Esophagus squamous epithelium (tissue), 5 donors: ENCODE measurements at places on chromosomes 5 and 9.

GRCh38 chr9:6855860-6856259, 98.1 kb downstream of the KDM4C start:
- DNase-seq: no peak

GRCh38 chr5:105993027-105993426, 1677.7 kb downstream of the EFNA5 start:
- DNase-seq: no peak

- DNase-seq: no peak
Measured at GRCh38 chr5:73718762-73719161, 92.8 kb downstream of the ARHGEF28 start.

DNA sequence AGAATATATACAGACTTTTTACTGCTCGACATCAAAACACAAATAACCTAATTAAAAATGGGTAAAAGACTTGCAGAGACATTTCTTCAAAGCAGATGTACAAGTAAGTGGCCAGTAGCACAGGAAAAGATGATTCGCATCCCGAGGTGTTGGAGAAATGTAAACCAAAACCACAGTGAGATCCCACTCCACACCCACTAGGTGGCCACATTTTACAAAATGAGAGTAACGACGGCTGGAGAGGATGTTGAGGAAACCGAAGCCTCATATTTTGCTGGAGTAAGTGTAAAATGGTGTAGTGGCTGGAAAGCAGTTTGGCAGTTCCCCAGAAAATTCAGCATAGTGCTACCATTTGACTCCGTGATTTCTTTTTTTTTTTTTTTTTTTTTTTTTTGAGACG, 21.3 kb upstream of the GBGT1 start:
- DNase-seq: no peak

GRCh38 chr9:3879315-3879714, 353.5 kb upstream of the RFX3 start:
- DNase-seq: no peak
